Stimulated activated CD8-positive, alpha-beta memory T cell treated with anti-CD3 and anti-CD28 coated beads, Interleukin-4, amount 100 ng/mL, for 48 hours (primary cell): ENCODE measurements at places on chromosomes 3 and 15.

GRCh38 chr3:169297214-169297613 is 366.3 kb downstream of the MECOM start:
- no peak for DNase-seq

DNA sequence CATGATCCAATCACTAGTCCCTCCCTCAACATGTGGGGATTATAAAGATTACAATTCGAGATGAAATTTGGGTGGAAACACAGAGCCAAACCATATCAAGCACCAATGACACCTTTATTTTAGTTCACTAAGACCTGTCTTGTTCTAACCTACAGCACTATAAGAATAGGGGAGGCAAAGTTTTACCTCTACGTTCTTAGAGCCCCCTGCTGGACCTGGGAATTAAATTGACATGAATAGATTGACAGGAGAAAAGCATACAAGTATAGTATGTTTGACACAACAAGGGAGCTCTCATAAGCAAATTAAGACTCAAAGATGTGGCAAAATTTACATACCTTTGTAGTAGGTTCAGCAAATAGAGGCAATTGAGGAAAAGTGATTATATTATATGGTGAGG is 974.4 kb upstream of the ALCAM start:
- DNase-seq = no peak

GRCh38 chr3:75048650-75049049 is 434.2 kb upstream of the CNTN3 start:
- no peak for DNase-seq

GRCh38 chr15:74865316-74865715 is 7.8 kb downstream of the SCAMP2 start:
- no peak for DNase-seq

- DNase-seq = no peak
These were observed 1.2 kb downstream of the DAPK2 start for GRCh38 chr15:64045101-64045435.
